ENCODE measurements at places on chromosomes 12 and 14.

- no peak for DNase-seq
Measured at GRCh38 chr12:106722837-106723236, 51.6 kb upstream of the RIC8B start.

GRCh38 chr12:131046813-131047788, 93.4 kb downstream of the ADGRD1 start:
- no peak for DNase-seq

- DNase-seq, result no peak
Measured at GRCh38 chr12:114932806-114933205, 248.8 kb upstream of the TBX3 start.

- no peak for DNase-seq
Measured at GRCh38 chr14:105464501-105464900, 10.1 kb upstream of the CRIP2 start.

DNA sequence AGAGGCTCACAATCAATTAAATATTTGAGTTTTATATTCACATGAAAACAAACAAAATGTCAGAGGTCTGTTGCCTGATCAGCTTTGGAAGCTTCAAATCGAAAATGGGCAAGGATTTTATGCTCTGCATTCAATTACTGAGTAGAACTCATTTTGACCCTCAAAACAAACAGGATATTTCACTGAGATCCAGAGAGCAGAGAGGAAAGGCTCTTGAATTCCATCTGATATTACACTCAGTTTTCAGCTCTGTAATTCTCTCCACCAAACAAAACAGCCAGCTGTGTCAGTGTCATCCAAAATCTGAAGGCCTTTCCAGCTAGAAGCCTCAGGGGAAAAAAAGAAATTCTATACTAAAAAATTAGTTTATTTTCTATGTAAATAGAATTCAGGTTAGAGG, 128.6 kb upstream of the FLRT2 start:
- DNase-seq, result no peak

DNA sequence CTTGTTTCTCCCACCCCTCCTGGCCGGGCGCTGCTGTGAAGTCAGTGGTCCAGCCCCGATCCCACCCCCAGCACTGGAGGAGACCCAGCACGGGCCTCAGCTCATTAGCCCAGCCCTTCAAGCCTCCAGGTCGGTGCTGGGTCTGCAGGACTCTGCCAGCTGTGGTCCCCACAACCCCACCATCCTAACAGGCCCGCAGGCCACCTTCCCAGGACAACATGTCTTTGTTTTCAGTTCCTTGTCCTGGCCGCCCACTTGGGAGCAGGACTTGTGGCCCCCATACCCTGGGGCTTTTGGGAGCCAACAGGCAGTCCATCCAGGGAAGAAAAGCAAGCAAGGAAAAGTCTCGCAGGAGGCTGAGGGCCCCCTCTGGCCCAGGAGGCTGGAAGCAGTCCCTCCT, 60.0 kb downstream of the HRK start:
- DNase-seq, result no peak

- no peak for DNase-seq
Measured at GRCh38 chr12:11688379-11688778, 38.9 kb downstream of the ETV6 start.

- DNase-seq, result peak; percentile 61
Measured at GRCh38 chr12:43893670-43894069, 57.8 kb downstream of the TMEM117 start.

DNA sequence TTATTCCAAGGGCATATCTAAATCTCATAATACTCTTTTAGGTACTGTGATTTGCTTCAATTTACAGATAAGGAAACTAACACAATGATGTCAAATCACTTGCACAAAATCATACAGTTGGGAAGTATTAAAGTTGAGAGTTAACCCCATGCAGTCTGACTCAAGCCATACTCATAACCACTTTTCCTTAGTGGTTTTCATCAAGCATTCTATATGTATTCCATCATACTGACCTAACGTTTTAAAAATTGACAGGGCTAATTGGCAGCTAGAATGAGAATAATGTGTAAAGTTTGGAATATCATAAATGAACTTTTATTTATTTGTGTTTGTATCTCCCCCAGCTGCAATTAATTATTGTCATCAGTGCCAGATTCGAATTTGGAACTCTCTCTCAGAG, 20.9 kb downstream of the PUS7L start:
- DNase-seq, result peak; percentile 94

GRCh38 chr12:129163861-129164260, 310.6 kb downstream of the GLT1D1 start:
- DNase-seq, result no peak

DNA sequence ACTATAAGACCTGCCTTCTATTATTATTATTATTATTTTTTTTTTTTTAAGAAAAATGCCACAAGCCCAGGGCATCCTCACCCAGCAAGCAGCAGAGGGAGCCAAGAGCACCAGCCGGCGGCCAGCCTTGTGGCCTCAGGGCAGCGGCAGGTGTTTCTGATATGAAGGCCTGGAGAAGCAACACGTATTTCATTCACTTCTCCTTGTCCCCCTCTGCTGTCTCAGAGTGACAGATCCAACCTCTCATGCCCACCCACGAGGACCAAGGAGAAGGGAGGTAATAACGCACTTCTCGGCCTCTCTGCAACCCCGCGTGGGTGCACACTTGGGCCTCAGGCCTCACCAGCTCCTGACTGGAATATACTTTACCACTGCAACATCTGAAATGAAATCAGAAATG, 25.4 kb downstream of the CDC42BPB start:
- DNase-seq, result peak; percentile 21

GRCh38 chr12:130438243-130438620, 100.5 kb downstream of the PIWIL1 start:
- DNase-seq, result no peak

DNA sequence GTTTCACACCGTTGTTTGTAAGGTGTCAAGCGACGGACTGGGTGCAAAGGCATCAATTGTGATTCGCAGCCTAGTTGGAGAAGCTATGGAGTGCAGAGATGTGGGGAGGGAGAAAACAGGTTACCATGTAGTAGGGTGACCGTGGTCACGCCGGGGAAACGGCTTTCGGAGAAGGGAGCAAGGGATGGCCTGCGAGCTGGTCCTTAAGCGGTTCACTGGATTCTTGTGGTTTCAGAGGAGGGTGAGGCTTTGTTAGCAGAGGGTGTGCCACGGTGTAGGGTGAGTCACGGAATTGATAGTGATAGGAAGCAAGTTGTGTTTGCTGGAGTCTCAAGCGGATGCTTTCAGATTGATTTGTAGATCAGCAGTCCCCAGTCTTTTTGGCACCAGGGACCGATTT, 2.3 kb downstream of the PIWIL1 start:
- DNase-seq, result no peak

GRCh38 chr12:57821474-57822214, 3.1 kb upstream of the AVIL start:
- DNase-seq, result no peak

DNA sequence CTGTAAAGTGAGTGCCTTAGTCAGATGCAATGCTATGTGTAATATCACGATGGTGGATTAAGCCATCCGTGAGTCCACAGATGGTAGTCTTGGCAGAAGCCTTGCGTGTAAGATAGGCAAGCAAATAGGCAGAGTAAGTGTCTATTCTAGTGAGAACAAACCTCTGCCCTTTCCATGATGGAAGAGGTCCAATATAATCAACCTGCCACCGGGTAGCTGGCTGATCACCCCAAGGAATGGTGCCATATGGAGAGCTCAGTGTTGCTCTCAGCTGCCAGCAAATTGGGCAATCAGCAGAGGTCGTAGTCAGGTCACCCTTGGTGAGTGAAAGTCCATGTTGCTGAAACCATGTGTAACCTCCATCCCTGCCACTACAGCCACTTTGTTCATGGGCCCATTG, 371.2 kb upstream of the LRFN5 start:
- no peak for DNase-seq

DNA sequence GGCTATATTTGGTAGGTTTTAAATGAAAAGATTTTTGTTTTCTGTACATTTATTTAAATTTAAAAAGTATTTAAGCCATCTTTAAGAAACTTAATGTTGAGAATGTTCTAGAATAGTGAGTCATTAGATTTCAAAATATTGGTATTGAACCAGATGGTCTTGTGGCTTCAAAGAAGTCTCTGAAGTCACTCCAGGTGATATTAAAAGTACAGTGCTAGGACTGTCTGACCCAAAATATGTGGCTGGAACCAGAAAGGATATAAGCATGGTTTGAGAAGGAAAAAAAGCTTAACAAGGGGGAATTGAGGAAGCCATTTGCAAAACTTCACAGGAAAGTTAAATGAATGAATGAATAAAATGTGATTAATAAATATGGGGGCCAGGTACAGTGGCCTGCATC, 28.7 kb upstream of the MDM2 start:
- DNase-seq, result no peak

DNA sequence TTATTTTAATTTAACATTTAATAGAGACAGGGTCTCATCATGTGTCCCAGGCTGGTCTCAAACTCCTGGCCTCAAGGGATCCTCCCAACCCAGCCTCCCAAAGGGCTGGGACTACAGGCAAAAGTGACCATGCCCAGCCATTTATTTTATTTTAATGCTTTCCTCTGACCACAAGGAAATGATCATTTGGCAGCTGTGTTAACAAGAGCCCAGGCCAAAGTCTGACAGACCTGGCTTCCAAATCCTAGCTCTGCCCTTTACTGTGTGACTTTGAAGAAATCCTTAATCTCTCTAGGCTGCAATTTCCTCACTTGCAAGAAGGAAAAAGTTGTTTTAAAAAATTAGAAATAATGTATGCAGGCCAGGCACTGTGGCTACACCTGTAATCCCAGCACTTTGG, 16.7 kb upstream of the GCH1 start:
- DNase-seq, result no peak

GRCh38 chr12:86290615-86291014, 34.4 kb upstream of the MGAT4C start:
- peak; percentile 36 for DNase-seq

GRCh38 chr12:108666401-108666881, 32.7 kb upstream of the SELPLG start:
- DNase-seq, result peak; percentile 54

DNA sequence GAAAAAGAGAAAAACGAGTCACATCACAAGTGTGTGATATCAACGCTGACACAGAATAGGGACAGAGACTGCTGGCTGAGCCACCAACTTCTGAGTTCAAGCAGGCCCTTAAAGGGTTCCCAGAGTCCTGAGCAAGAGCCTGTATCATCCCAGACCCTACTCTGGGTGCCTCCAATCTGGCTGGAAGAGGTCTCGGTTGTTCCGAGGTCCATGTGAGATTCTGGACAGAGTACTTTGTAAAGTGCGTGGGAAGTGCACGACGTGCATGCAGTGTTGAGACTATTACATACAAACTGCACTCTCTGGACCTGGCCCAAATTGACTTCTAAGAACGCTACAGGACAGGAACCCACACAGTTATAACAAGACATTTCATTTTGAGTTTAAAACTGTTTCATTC, 40.6 kb downstream of the MOK start:
- DNase-seq, result no peak

DNA sequence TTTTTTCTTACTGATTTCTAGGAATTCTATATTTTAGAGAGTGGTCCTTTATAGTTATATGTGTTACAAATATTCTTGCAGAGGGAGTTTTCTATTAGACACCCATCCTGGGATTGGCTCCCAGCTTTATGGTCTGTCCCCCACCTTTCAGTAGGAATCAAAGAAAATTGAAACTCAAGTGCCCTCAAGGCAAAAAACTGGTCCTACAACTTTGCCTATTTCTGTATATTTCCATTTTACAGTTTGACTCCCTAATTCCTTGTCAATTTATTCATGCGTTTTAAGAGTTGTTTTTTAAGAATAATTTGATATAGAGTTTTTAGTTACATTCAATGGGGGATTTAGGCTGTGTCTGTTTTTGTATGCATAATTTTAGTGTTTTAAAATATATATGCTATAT, 208.9 kb downstream of the SYNE2 start:
- DNase-seq, result no peak

DNA sequence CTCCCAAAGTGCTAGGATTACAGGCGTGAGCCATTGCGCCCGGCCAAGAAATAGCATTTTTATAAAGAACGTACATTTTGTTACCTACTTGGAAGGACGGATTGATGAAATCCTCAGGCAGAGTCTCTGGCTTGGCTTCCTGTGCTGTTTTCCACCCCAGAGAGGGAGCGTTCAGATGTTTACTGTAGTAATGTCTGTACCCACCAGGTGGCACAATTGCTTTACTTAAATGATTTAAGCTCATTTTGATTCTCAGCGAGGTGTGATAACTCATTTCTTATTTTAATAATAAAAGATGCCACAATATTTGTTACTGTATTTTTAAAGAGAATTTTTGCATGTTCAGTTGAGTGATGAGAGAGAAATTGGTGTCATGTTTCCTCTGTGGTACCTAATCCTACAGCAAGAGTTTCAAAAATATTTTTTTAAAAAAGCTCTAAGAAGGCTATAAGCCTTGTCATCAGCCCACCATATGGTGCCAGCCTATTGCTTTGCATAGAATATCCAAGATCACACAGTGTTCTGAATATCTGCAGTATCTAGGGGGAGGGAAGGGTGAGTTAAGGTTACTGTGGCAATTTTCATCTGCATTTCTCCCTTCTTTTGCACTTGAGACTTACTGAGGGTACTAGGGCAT, 82.6 kb upstream of the TRAF3 start:
- DNase-seq, result peak; percentile 63

DNA sequence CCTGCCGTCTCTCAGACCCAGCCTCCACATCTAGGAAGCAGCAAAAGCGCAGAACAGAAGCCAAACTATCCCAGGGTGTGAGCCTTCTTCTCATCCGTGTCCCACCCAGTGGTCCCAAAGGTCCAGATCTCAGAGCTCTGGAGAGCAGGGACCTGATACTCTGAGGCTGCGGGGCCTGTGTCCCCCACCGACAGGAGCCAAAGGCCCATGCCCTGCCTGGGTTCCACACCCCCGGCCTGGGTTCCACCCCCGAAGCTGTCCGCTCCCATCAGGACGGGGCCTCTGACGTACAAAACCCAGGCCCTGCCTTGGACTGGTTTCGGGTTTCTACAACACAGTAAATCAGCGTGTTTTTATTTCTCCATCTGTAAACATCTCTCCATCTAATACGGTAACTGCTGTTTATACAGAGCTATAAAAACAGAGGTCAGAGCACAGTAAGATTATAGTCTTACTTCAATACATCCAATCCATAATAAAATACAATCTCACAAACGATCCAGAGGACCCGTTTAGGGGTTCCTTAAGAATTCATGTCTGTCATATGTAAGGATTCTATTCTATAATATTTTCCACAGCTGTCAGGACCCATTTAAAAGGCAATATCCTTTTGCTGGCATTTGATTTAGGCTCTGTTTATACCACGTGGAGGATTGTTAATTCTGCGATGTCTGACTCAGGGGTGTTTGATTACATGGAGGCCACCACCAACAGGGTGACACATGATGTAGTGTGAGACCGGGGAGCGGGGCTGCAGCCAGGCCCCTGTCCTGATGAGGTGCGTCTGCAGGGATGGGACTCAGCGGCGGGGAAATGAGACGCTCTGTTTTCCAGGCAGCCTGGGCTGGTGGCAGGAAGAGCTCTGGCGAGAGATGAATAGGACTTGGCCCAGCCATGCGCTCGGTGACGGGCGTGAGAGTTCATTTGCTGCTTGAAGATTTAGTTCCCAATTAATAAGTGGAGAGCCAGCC, 110.3 kb downstream of the DICER1 start:
- DNase-seq, result no peak
